ENCODE measurements at places on chromosomes 16 and 17. TPM values are rescaled to one million over a fixed set of nuclear protein-coding genes. Genes with fewer than 3 reads are reported as not detected.

Gene LGALS9
- total RNA-seq = 0.67 TPM

Gene TPSG1
- not detected for total RNA-seq

Gene FKBP10
- 235 TPM for total RNA-seq

Gene KRTAP4-1
- total RNA-seq = not detected

Gene ALOX12B
- not detected for total RNA-seq

Gene NOB1
- 43.0 TPM for total RNA-seq

Gene TMED6
- total RNA-seq = not detected

Gene ZPBP2
- total RNA-seq = not detected

Gene HOXB8
- total RNA-seq = 1.0 TPM

Gene KIF2B
- total RNA-seq = not detected

Gene ANKS4B
- not detected for total RNA-seq

Gene VAC14
- 48.3 TPM for total RNA-seq

Gene KCNH4
- total RNA-seq = not detected
